NCI-H1694 (cell line): ENCODE measurements at places on chromosomes 3 and 15.
A peak's percentile ranks its signal among the peaks of the same experiment; 100 is the strongest.

DNA sequence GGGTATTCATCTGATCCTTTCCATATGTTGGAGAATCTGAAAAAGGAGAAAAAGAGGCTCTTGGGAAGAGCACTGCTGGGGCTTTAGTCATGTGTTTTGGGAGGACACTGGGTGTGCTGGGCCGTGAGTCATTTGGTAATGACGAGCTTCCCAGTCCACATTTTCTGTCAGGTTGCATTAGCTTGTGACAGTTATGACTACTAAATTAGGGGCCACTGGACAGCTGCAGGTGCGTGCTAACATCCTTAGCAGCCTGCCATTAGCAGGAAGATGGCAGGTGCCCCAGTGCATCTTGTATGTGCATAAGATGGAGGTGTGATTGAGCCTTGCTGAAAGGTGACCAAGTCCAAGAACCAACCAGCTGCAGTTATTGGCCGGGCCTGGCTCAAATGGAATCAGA is 242.4 kb downstream of the RYR3 start:
- no peak for DNase-seq

DNA sequence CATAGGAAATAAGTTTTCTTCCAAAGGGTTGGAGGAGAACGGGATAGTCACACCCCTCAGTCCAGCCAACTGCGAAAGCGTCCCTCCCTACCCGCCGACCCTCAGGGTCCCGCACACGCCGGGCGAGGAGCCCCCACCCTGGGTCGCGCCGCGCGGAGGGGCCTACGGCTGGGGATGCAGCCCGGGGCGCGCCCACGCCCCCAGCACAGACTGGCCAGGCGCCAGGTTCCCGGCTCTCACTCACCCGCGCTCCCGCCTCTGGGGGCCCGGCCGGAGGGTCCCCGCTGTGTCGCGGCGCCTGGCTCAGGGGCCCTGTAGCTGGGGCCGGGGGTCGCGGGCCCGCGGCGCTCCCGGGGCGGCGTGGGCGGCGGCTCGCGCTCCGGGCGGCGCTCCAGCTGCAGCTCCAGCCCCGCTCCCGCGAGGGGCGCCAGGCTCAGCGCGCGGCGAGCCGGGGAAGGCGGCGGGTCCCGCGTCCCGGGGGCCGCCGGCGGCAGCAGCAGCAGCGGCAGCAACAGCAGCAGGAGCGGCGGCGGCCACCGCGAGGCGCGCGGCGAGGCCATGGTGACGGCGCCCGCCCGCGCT is 375 bp downstream of the HEG1 start:
- no peak for DNase-seq

DNA sequence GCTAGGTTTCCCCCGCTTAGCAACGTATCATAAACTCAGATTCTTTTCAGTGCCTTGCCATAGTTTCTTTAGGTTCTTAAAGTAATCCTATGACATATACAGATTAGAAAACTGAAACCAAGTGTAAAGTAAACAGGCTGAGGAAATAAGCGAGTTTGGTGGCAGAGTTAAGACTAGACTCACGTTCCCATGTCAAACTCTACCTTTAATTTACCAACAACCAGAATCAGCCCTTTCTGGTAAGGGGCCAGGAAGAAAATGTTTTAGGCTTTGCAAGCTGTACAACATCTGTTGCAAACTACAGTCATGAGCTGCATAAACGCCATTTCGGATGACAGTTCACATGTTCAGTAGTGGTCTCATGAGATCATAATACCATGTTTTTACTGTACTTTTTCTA is 128.0 kb upstream of the PRICKLE2 start:
- DNase-seq = peak; percentile 27

GRCh38 chr3:123724306-123724705 is 139.5 kb upstream of the HACD2 start:
- DNase-seq = no peak

GRCh38 chr3:37181756-37182155 is 7.4 kb upstream of the LRRFIP2 start:
- no peak for DNase-seq

DNA sequence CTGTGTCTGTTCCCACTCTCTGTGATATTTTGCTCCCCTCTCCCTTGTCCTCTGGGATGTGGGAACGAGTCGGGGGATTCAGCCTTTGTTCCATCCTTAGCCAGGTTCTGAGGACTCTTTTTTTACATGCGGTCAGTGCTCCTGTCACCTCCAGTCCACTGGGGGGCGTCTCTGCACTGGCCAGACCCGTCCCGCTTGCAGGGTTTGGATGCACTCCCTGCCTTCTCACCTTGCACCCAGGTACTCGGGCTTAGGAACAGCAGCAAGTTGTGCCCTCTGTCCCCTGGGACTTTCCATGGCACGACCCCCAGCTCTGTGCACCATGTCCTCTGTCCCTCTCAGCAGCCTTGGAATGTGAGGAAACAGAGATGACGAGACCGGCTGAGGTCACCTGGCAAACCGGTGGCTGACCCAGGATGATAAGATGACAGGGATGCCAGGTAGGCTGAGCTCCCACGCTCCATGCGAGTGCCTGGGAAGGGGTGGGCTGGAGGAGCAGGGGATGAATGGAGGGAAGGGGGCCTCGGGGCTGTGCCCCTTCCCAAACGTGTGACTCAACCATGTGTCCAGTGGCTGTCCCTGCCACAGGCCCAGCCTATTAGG is 27.3 kb upstream of the FGD5 start:
- DNase-seq = no peak

DNA sequence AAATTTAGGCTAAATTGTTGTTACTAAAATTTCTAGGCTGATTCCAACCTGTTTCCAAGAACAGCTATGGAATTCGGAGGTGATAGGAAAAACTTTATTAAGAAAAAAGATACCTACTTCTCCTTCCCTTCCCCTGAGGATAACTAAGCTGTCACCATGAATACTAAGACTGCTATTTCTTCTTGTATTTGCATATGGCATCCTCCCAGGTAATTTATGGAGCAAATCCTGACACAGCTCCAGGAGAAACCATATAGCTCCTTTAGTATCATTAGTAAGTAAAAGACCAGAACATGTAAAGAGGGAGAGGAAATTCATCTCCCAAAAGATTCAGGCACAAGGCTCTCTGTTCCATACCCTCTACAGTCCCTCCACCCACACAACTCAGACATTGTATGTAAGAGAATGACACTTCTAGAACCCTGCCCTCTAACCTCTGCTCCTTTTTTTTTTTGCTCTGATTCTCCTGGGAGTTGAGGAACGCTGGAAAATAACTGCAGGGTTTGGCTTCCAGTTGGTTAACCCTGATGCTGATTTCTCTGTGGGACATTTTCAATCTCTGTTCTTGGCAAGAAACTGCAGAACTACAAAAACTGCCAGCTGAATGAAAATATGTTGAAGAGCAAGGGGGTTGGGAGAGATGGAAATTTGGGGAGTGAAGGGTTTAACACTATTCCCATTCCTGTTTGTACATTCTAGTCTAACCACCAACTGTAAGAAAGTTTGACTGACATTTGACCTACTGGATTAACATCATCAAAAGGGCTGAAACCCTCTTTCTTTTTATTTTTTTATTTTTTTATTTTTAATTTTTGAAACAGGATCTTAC is 14.2 kb upstream of the MAGI1 start:
- no peak for DNase-seq

- no peak for DNase-seq
Observed at GRCh38 chr3:17301271-17301670, 416.5 kb downstream of the PLCL2 start.

GRCh38 chr3:168006584-168006983 is 89.1 kb downstream of the GOLIM4 start:
- no peak for DNase-seq

GRCh38 chr3:160474416-160474838 is 24.8 kb upstream of the TRIM59 start:
- no peak for DNase-seq

GRCh38 chr3:178826435-178827123 is 245.0 kb downstream of the ZMAT3 start:
- no peak for DNase-seq

DNA sequence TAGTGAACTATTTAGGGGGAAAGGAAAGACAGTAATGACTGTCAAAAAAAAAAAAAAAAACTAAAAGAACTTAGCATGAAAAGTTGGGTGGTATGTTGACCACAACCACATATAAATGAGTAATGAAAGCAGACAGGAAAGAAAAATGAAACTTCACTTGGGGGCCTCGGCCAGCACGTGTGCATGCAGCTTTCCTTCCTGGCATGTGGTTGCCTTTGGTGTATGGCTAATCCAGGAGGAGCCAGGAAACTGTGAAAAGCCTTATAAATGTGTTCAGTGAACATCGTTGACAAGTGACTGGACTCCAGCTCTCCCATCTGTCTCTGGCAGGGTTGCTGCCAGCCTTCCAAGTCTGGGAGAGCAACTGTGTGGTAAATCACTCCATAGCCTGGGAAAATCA is 195.1 kb downstream of the DTWD1 start:
- DNase-seq = peak; percentile 14

GRCh38 chr3:173584838-173585831 is 187.6 kb downstream of the NLGN1 start:
- DNase-seq = peak; percentile 73

GRCh38 chr3:99868311-99868646 is 50.6 kb downstream of the CMSS1 start:
- no peak for DNase-seq

DNA sequence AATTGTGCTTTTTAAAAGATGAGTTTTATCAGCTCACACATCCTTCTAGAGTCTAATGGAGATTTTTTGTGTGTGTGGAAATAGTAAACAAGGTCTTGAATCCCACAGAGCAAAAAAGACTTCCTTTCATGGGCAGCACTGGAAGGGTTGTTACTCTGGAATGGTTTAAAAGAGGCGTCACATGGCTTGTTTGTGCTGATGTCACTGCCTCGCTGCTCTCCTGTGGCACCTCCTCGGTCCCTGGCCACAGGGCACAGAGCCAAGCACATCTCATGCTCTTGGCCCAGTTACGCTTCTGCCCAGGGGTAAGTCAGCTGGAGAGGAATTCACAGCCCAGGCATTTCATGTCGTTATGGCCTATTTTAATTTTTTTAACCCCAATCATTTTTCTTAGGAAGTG is 53.2 kb downstream of the PGPEP1L start:
- no peak for DNase-seq

DNA sequence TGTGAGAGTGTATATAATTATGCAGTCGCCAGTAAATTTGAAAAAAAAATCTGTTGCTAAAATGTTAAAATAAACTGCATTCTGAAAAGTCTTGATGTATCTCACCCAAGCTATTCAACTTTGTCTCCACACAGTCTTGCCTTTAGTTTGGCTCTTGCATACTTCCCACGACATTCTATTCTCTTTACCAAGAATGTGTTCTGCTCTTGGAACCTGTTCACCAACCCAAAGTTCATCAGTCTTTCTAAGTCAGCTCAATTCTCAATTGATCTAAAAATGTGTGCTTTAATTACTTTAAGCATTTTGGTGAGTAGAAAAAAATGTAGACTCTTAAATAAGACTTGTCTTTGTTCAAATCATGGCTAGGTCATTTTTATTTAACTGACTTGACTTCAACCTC is 657.7 kb upstream of the TBL1XR1 start:
- DNase-seq = no peak

GRCh38 chr3:27680517-27681246 is 41.4 kb downstream of the EOMES start:
- DNase-seq = no peak

DNA sequence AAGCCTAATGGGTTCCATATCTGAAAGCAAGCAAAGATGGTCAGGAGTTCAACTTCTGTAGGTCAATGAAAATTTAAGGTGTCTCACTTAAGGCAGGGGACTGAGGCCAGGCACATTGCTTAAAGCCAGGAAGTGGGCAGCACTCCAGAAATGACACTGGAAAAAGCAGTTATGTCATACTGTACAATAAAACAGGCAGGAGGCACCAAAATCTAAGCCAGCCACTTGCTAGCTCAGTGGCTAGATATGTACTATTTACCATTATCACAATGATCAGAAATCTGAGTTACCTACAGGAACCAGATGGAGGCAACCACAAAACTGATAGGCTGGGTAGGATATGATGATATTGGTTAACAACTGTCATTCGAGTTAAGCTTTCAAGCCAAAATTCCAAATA is 57.3 kb downstream of the FRMD5 start:
- no peak for DNase-seq

GRCh38 chr3:27880969-27881892 is 159.1 kb upstream of the EOMES start:
- no peak for DNase-seq

DNA sequence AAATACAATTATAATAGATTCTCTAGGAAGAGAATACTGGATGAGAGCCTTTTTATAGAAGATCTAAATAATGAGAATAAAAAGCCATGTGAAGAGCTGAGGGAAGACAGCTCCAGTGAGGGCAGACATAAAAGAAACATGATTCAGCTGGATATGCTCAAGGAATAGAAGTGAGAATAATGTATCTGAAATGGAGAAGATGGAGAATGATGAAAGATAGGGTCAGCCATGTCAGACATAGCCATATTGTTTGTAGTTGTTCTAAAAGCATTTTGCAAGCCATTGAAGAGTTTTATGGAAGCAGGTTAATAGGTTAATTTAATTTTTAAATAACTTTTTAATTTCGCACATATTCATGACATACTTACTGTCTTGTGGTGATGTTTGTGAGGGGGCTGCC is 713.5 kb upstream of the ARPP21 start:
- DNase-seq = no peak
